Right lung (tissue), 10 donors: ENCODE measurements at places on chromosomes 5 and 9.

DNA sequence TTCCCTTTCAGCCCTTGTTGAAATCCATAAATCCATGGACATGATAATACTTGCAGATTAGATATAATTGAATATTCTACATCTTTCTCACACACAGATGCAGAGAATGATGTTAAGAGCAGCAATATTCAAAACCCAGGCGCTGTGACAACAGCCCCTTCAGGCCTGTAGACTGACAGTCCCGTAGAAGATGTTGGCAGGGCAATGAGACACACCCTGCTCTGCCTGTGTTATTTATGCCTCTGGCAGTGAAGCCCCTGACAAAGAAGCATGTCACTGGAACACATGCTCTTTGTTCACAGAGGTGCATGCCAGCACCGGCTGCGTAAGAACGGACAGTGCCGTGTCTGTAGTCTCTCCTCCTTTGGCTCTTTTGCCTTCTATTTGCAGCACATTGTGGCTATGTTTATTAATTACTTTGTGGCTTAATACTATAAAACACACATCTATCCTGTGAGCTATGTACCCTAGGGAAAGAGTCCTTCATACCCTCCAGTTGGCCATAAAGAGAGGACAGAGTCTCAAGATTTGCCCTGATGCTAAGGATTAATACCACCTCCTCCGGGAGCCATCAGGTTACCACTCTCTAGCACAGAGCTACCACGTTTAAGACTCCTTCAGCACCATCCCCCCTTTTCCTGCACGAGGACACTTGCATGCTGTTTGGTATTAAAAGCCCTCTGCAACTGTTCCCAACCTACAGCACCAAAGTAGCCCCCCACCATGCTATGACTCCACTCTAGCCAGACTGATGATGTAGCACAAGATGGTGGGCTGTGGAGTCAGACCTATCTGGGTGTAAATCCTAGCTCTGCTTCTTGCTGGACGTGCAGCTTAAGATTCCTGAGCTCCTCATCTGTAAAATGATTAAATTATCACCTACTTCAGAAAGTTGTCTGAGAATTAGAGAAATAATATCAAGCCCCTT, 2.0 kb upstream of the ANP32B start:
- DNase-seq: no peak

DNA sequence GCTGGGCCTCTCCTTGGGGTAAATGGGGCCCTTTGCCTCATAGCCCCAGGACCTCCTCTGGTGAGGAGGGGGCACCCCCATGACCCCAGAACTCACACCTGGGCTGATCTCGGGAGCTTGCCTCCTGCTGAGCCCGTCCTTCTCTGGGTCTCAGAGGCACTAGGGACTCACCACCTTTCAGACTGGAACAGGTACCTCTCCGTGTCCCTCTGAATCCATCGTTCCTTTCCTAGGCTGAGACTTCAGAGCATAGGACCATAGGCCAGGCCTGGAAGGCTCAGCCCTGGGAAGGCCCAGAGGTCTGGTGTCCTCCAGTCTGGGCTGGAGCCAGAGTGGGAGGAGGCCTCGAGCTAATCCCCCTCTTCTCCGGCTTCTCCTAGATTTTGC, 97.9 kb downstream of the CACNA1B start:
- DNase-seq: no peak

GRCh38 chr9:98047002-98047401, 9.5 kb upstream of the NANS start:
- no peak for DNase-seq

GRCh38 chr5:103526164-103526915, 36.2 kb downstream of the NUDT12 start:
- no peak for DNase-seq

DNA sequence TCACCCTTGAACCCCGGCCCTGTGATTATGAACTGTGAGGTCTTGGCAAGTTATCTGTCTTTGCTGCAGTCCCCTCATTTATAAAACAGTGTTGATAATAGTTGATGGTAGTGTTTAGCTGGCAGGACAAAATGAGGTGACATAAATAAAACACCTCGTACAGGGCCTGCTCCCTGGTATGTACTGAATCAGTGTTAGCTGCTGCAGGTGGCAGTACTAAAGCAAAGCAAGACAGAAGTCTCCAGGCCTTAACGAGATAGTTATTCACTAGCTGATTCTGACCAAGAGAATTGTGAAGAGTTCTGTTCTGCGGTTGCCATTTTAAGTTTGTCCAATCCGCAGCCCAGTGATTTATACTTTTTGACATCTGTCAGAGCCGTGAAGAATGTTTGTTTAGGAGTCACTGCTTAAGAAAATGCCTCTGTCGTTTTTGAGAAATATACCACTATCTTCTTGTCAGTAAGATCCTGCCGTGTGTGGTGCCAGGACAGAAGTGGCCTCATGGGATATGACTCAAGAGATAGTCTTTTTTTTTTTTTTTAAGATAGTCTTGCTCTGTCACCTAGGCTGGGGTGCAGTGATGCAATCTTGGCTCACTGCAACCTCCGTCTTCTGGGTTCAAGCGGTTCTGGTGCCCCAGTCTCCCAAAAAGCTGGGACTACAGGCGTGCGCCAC, 75.9 kb downstream of the KDM4C start:
- no peak for DNase-seq

DNA sequence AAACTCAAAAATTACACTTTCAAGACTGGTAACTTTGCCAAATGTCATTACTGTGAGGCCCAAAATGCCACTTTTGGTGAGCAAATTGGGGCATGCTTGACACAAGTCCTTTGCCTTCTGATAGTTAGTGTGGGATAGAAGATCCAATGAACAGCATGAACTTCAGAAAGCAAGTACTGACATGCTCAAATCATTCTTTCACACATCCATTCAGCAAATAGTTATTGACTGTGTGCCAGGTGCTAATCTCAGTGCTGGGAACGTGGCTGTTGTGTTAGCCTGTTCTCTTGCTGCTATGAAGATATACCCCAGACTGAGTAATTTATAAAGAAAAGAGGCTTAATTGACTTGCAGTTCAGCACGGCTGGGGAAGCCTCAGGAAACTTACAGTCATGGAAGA, 247.0 kb downstream of the CHSY3 start:
- DNase-seq: no peak

GRCh38 chr9:90870621-90871326, 69.2 kb downstream of the SYK start:
- no peak for DNase-seq

- no peak for DNase-seq
Measured at GRCh38 chr5:59600153-59600552, 293.4 kb downstream of the PDE4D start.

- DNase-seq: no peak
Measured at GRCh38 chr5:88119535-88120125, 149.0 kb downstream of the TMEM161B start.

DNA sequence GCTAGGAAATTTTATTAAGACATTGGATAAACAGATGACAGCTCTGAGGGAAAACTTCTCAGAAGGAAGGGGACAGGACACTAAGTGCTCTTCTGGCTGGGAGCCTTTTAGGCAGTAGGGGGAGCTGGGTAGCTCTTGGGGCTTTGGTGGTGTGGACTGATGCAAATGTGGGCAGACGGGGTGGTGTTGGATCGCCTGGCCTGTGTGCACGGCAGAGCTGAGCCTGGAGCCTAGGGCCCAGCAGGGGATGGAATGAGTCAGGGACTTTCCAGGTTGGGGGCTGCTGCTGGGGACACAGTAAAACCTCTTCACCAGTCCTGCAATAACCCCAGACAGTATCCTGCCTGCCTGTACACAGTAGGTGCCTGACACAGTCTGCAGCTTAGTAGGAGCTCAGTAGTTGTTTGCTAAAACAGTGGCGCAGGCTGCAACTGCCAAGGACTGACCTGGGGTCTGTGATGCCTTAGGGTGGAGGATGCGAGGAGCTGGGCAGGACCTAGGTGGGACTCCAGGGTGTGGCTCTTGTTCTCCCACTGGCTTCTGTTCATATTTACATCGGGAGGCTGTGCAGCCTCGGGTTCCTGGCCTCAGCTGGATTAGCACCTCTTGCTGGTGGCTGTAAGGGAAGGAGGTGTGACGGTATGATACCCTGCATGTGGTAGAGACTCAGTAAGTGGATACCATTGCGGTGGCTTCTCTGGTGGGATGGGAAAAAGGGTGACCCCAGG, 83.8 kb downstream of the DAB2IP start:
- no peak for DNase-seq

DNA sequence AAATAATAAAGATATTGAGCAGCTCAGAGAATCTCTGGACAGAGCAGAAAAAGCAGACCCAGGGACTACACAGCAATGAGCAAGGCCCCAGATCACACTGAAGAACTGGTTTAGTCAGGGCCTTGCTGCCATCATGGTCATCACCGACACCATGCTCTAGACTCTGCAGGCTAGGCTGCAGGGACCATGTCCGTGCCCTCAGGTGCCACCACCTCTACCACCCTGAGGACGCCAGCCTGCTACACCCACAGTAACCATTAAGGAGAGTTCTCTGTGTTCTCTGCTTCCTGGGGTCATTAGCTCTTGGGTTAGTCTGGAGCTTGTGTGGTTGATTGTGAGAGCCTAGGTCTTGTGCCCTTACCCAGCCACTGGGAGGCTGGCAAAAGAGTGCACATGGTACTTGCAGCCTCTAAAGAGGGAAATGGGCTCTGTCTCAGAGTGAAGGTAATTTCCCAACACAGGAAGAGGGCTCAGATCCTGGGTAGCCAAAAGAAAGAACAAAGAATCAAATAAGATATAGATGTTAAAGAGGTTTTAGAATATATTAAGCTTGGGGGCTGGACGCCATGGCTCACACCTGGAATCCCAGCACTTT, 31.9 kb upstream of the JADE2 start:
- DNase-seq: no peak

DNA sequence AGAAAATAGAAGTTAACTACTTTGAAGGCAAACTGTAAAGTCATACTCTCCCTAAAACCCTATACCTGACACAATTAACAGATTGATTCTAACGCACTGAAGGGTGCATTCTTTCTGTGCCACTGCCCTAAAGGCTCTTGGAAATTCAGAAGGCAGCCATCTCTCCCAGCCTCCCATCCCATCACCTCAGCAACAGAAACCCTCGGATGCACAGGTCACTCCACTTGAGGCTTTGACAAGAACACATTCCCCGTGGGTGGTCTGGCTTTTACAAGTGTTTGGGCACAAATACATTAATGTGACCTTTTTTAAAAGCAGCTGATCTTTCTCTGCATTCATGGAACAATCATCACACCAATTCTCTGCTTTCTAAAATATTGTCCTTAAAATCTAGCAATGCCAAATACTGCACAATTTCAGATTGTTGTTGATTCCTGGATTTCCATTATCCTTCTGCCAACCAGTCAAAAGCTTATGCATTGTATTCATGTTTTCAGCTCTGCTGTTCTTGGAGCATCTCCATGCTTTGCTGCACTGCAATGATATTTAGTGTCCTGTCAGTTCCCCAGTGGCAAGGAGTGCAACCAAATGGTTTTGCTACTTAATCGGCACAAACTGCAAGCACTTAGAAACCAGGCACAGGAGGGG, 175.6 kb downstream of the TMEM161B start:
- DNase-seq: no peak
